SK-N-DZ (cell line): ENCODE measurements at places on chromosomes 1 and 21.

GRCh38 chr1:2999571-2999970 lies 21.7 kb upstream of the ACTRT2 start:
- DNase-seq = no peak

DNA sequence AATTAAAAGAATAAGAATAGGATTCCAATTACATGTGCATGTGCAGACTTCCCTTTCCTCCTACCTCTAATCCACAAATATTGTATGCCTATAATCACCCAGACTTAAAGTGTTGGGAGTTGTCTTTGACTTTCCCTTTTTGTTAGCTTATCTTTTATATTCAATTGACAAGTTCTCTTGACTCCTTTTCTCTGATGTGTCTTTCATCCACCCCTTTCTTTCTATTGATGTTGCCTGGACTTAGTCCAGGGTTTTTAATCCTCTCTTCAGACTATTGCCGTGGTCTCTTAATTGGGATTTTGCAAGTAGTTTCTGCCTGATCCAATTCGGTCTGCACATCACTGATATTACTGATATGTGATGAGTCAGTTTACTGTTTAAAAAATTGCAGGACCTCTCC lies 170.9 kb downstream of the LHX8 start:
- DNase-seq = no peak

DNA sequence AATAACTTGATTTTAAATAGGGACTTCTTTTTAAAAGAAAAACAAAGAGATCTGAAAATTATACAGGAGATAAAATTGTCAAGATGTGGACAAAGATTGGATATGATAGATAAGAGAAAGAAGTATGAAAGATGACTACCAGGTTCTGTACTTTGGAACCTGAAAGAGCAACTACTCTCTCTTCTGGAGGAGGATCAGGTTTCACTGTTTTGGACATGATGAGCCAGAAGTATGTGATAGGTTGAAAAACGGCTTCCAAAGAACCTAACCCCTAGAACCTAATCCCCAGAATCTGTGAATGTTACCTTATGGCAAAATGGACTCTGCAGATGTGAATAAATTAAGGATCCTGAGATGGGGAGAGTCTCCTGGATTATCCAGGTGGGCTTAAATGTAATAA lies 26.2 kb downstream of the RSBN1 start:
- no peak for DNase-seq

GRCh38 chr1:24069817-24070216 lies 42.1 kb downstream of the MYOM3 start:
- DNase-seq = no peak

- DNase-seq = peak; percentile 55
Observed at GRCh38 chr1:32500387-32501209, 35.7 kb downstream of the ZBTB8B start.

DNA sequence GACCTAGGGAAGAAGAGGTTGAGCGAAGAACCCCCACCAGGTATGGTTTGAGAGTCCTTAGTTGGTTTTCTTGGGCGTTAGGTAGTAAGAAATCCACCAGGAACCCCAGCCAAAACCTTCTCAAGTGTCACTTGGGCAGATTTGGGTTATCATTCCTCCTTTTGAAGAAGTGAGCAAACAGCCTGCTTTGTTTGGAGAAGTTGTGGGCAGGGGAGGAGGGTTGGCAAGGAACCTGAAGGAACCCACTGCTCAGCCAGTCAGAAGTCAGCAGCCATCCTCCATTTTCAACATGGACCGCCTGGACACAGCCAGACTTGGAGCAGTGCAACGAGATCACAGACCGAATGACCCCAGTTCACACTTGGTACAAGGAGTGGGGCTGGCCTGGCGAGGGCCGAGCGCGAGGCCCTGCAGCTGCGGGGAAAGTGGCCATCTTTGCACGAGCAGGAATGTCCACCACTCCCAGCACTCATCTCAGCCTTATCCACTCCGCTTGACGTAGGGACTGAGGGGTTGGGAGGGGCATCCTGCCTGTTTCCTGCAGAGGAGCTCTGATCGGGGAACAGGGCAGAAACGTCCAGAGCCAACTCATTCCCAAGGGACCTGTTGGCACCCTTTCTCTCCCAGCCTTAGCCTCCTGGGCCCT lies 7.2 kb downstream of the ADPRS start:
- DNase-seq = no peak

- DNase-seq = no peak
Observed at GRCh38 chr1:200336101-200336845, 73.6 kb downstream of the ZNF281 start.

GRCh38 chr1:204659056-204659455 lies 26.5 kb downstream of the LRRN2 start:
- peak; percentile 60 for DNase-seq

DNA sequence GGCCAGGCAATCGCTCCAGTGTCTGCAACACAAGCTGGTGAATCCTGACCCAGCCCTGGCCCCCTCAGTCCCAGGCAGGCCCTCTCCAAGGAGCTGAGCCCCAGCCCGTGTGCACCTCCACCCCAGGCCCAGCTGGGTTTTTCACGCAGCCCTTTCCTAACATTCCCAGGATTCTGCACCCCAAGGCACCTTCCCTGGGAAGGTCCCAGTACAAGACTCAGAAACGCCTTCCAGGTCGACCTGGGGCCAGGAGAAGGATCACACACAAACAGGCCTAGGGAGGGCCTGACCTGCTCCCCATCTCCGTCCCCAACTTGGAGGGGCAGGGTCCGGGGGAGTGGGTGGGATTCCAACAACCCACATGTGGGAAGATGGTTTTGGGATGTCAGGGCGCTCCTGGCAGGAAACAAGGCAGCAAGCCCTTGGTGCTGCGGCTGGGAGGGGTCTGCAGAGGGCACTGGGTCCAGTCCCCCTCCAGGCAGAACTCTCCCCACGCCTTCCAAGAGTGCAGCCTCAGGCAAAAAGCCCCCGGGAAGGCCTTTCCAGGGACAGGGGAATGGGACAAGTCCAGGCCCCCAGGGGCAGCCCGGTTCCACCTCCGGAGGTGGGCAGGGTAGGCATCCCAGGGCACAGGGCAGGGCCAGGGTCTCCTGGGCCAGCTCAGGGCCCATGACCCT lies 58.3 kb downstream of the KCNAB2 start:
- DNase-seq = no peak

GRCh38 chr1:3786468-3787348 lies 9.6 kb downstream of the LRRC47 start:
- no peak for DNase-seq

GRCh38 chr1:90730243-90731022 lies 13.3 kb upstream of the BARHL2 start:
- no peak for DNase-seq

DNA sequence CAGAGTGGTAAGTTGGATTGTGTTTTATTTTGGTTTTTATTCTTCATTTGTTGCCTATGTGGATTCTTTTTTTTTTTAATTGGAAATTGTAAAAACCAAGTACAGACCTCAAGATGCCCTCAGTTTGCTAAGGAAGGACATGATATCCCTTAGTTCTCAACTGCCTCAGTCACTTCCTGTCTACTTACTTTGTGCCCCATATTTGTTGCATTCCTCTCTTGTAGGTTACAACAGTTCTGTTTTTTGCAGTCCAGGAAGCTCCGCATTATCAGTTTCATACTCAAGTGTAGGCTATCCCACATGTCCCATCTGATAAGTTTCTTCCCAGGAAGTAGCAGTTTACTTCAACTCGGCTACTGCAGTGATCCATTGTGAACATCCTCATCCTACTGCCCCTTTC lies 82.0 kb downstream of the RPAP2 start:
- no peak for DNase-seq

- no peak for DNase-seq
Observed at GRCh38 chr1:164671323-164671965, 112.5 kb downstream of the PBX1 start.

- DNase-seq = no peak
Observed at GRCh38 chr1:16155537-16156410, at the start of gene EPHA2. EPHA2 (minus strand) TSS chr1:16156069; CDS start chr1:16155932, 137 bp downstream.

- DNase-seq = no peak
Observed at GRCh38 chr1:155977690-155978324, 540 bp downstream of the ARHGEF2 start.

- no peak for DNase-seq
Observed at GRCh38 chr1:14996133-14997050, 157.2 kb upstream of the TMEM51 start.

DNA sequence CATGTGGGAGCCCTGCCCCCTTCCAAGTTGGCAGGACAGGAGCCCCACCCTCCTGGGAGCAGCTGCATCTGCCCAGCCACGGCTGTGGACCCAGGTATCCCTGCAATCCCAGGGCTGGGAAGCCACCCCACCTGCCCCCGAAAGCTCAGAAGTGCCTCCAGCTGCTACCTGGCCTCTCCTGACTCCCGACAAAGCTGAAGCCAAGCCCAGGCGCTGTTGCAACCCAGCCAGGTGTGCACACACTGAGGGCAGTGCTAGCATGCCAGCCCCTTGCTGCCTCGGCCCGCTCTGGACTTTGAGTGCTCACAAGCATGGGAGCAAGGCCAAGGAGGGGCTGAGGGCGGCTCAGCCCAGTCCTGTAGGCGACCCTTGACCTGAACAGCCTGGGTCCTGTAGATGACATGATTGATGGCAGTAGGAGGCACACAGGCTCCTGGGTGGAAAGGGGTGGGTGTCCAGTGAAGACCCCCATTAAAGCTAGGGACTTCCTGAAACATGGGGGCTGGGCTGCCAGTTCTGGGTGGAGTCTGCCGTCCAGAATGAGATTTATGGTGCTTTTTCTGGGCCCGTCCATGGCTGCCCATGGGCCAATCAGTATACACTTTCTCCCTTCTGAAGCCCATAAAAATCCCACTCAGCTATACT lies 2.8 kb upstream of the SSU72 start:
- DNase-seq = no peak

- DNase-seq = no peak
Observed at GRCh38 chr1:179310291-179310690, 16.7 kb downstream of the SOAT1 start.

DNA sequence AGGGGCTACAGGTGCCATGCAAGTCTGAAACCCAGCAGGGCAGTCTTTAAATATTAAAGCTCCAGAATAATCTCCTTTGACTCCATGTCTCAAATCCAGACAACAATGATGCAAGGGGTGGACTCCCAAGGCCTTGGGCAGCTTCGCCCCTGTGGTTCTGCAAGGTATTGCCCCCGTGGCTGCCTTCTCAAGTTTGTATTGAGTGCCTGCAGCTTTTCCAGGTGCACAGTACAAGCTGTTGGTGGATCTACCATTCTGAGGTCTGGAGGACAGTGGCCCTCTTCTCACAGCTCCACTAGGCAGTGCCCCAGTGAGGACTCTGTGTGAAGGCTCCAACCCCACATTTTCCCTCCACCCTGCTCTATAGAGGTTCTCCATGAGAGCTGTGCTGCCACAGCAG lies 3.7 kb upstream of the MROH9 start:
- DNase-seq = no peak

DNA sequence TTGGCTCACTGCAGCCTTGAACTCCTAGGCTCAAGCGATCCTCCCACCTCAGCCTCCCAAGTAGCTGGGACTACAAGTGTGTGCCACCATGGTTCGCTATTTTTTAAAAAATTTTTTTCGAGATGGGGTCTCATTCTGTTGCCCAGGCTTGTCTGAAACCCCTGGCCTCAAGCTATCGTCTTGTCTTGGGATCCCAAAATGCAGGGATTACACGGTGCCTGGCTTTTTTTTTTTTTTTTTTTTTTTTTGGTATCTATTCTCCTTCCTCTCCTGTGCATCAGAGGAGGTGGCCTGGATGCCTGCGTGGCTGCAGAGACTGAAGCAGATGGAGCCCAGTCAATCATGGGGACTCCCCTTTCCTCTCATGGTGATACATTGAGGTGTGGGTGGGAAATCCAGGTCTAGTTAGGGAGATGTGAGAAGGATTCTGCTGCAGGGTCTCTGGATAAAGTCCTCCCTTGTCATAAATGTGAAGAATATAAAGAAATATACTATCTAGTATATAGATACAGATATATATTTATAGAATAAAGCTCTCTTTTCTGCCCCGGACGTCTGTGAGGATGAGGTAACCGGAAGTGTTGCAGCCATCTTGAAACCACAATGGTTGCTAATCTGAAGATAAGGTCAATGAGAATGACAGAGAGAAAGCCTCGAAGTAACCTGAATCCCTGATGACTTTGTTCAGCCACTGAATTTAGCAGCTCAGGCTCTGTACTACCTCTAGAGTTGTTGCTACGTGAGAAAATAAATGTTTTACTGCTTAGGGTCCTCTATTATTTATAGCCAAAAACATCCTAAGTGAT lies 19.5 kb upstream of the RGSL1 start:
- DNase-seq = no peak

GRCh38 chr1:59429656-59430055 lies 132.8 kb downstream of the FGGY start:
- DNase-seq = no peak

DNA sequence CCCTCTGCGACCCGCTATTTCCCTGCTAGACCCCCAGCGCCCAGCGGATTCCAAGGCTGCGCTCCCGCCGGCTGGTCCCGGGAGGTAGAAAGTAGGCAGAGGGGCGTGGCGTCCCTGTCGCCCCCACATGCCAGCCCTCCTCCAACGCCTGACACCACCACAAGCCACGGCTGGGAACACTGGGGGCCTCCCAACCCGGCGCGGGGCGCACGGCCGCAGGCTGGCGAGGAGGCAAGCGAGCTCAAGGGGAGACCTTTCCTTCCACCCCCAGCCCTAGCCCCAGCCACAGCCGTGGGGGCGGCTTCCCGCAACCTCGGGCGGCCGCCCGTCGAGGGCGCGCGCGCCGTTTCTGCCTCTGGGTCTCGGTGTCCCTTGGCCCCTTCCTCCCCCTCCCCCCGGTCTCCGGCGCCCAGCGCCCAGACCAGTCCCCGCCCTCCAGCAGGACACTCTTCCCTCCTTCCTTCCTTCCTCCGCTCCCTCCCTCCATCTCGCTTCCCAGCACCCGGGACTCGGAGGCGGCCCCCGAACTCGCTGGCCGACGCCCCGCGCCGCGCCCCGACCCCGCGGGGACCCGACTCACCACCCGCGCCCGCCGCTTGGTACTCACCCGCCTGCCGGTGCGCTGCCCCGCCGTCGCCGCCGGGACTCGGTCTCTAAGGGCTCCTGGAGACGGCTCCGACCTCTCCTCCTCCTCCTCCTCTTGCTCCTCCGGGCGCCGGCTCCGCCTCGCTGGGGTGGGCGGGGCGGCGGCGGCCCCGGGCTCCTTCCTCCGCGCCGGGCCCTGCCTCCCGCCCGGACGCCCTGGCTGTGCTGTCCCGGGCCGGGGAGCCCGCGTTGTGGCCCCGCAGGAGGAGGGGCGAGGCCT lies at the start of gene GNG12:
GNG12 (minus strand) TSS at position 731 of the 865 bp plus-strand sequence. CDS start 125,781 bp downstream, outside the sequence.
- DNase-seq = peak; percentile 67

GRCh38 chr1:119743776-119744597 lies 24.7 kb downstream of the HMGCS2 start:
- peak; percentile 64 for DNase-seq

DNA sequence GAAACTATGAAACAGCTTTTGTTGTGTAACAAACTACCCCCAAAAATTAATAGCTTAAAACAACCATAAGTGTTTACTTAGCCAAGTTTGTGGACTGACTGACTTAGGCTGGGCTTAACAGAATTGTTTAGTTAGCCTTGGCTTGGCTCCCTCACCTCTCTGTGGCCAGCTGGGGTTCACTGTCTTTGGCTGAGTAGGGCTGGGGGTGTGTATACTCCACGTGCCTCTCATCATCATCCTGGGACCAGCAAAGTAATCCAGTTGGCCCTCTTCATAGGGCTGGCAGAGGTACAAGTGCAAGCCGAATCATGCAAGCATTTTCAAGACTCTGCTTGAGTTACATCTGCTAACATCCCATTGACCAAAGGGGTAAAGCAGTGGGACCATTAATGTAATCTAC lies 252.3 kb downstream of the BRINP2 start:
- no peak for DNase-seq
